ENCODE measurements at places on chromosomes 13 and 19. TPM values are rescaled to one million over a fixed set of nuclear protein-coding genes. Genes with fewer than 3 reads are reported as not detected.

The IGFL3 gene
- total RNA-seq: 1.9 TPM

The THOP1 gene
- 90.1 TPM for total RNA-seq

The KCNC3 gene
- 0.26 TPM for total RNA-seq

The PTH2 gene
- total RNA-seq: not detected

The RFPL4A gene
- total RNA-seq: not detected

The GRIK5 gene
- total RNA-seq: 0.39 TPM

The TCF3 gene
- 363 TPM for total RNA-seq

The ANKRD27 gene
- total RNA-seq: 20.7 TPM

The CYP2S1 gene
- total RNA-seq: 16.9 TPM

The TTYH1 gene
- not detected for total RNA-seq

The CAPS gene
- total RNA-seq: 4.2 TPM

All from epithelial cell of alveolus of lung (primary cell).